ENCODE measurements at places on chromosomes 11 and 22.

DNA sequence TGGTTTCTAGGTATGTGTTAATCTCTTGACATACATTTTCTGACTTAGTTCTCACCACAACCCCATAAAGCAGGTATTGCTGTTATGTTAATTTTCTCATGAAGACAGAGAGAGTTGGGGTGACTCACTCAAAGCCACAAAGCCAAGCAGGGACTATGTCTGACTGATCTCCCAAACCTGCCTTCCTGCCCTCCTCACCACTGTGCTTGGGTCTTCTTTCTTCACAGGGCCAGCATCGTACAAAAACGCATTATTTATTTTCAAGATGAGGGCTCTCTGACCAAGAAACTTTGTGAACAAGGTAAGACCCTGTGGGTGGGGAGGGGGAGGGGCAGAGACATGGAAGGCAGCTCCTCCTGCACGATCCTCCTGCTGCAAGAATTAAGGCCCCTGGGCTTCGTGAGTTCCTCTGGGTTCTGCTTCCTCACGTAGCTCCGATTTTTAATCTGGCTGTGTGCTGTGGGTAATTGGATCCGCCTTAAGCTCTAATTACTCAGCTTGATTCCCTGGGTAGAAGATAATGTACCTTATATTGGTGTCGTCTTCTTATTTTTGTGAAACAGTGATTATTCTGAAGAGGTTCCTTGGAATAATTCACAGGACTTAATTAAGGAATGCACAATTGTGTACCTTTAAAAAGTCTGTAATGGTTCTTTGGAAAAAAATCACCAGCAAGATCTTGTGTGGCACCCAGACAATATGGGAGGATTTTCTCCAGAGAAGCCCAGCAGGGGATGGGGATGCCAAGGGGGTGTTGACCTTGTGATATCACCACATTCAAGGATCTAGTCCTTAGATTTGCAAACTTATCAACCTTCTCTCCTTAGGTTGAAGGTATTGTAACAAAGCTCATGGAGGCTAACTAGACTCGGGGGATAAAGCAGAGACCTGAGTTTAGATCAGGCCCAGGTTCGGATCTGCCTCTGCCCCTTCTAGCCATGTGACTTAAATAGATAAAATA, 112.9 kb downstream of the SPON1 start:
- peak; percentile 46 for DNase-seq

- DNase-seq = no peak
These were observed 4.6 kb downstream of the MOB2 start for GRCh38 chr11:1481861-1482441.

DNA sequence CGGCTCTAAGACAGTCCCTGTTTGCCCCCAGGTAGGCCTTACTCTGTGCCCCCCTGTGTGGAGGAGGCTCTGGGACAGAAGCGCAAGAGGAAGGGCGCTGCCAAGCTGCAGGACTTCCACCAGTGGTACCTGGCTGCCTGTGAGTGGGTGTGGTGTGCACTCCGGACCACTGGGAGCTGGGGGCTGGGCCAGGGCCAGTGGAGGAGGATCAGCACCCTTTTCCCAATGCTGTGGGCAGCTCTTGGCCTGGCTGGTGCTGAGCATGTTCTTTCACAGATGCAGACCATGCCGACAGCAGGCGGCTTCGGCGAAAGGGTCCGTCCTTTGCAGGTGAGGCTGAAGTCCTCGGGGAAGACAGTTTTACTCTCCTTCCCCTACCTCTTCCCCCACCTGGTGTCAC, 3.7 kb downstream of the SCO2 start:
- no peak for DNase-seq

DNA sequence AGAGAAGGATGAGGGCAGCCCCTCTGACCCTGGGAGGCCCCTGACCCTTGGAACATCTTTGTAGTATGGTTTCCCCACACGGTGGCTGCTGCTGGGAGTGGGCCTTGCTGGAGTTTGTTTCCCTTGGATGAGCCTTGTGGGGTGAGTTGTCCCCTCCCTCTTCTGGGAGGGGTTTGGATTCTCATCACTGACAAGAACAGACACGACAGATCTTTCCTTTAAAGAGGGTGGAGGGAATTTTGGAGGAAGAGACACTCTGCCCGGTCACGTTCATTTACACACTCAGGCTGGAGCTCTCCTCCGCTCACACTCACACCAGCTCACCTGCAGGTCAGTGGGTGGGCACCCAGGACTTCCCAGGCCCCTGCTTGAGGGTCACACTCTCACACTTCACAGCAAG, 31.7 kb downstream of the POU2F3 start:
- no peak for DNase-seq
